ENCODE measurements at places on chromosomes 13 and 19. TPM values are rescaled to one million over a fixed set of nuclear protein-coding genes. Genes with fewer than 3 reads are reported as not detected.

- H3K4me3 ChIP-seq = peak within 1 kb of the TSS; percentile 87
- H3K27me3 ChIP-seq = no peaks in the 10 kb centered on the region
- peak within 1 kb of the TSS; percentile 67 for H3K27ac ChIP-seq
Measured at GRCh38 chr19:49113762-49114629, at the start of gene LIN7B. TSS of gene LIN7B (plus strand) at chr19:49114370. CDS start at chr19:49114405, 35 bp downstream.

DNA sequence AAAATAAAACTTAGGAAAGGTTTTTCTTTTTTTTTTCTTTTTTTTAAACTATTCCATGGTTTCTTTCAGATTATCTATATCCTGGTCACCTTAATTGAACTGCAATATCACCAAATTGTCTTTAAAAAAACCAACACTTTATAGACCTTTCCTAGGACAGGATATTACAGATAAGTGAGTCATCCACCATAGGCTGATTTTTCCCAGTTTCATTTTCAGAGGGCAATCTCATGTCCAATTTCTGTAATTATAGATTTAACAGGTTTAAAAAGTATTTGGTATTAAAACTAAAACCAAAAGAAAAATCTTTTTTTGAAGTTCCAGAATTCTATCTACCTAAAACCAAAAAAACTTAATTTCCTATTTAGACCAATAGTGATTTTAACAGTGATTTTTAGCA, 13.2 kb downstream of the SPART start:
- DNase-seq = no peak
- H3K4me3 ChIP-seq = no peak overlapping the region
- H3K27ac ChIP-seq = no peak overlapping the region
- H3K36me3 ChIP-seq = no peaks in the 10 kb centered on the region

- peaks cover 19% of the 10 kb centered on the region for H3K4me1 ChIP-seq
- H3K27ac ChIP-seq = no peak overlapping the region
- no peaks in the 10 kb centered on the region for H3K36me3 ChIP-seq
- DNase-seq = no peak
- no peaks in the 10 kb centered on the region for H3K27me3 ChIP-seq
Measured at GRCh38 chr19:55472463-55472862, 4.0 kb upstream of the ZNF628 start.

DNA sequence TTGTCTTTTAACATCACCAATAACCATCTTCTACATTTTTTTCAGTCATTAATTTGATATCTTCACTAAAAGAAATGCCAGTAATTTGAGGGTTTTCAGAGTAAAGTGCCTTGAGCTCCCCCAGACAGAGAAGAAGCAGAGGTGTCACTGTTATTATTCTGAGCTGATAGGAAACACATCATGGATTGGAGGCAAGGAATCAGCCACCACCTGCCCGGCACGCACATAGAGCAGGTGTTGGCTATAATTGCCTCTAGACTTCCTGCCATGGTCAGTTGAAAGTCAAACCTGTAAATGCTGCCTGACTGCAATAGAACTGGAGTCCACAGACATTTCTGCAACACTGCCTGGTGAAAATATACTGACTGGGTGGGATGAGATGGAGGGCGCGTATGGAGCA, 776.6 kb downstream of the UQCRFS1 start:
- H3K4me3 ChIP-seq = no peak overlapping the region
- no peaks in the 10 kb centered on the region for H3K27me3 ChIP-seq
- H3K4me1 ChIP-seq = no peaks in the 10 kb centered on the region
- no peak overlapping the region for H3K27ac ChIP-seq
- H3K36me3 ChIP-seq = no peaks in the 10 kb centered on the region

- peaks cover 63% of the 10 kb centered on the region for H3K4me1 ChIP-seq
- DNase-seq = peak; percentile 57
- H3K27me3 ChIP-seq = peaks cover 59% of the 10 kb centered on the region
- H3K27ac ChIP-seq = no peak within 1 kb of the TSS
- H3K4me3 ChIP-seq = peak within 1 kb of the TSS; percentile 46
Measured at GRCh38 chr19:1237754-1238368, at the start of gene CBARP. TSS of gene CBARP (minus strand) at chr19:1238005. CDS start at chr19:1236100, 1,905 bp downstream.

DNA sequence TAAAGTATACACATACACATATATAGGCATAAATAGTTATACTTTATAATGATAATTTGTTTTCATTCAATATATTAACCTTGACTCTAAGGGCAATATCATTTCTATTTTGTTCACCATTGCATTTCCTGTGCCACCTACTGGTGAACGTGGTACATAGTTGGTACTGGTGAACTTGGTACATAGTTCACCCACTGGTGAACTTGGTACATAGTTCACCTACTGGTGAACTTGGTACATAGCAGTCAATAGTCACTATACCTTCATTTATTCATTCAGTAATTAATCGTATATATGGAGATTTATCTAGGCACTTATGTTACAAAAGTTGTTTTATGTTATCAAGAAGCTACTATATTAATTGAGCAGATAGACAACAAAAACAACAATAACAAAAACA, 172.6 kb upstream of the ATXN8OS start:
- no peaks in the 10 kb centered on the region for H3K4me1 ChIP-seq
- H3K36me3 ChIP-seq = no peaks in the 10 kb centered on the region
- H3K4me3 ChIP-seq = no peak overlapping the region

DNA sequence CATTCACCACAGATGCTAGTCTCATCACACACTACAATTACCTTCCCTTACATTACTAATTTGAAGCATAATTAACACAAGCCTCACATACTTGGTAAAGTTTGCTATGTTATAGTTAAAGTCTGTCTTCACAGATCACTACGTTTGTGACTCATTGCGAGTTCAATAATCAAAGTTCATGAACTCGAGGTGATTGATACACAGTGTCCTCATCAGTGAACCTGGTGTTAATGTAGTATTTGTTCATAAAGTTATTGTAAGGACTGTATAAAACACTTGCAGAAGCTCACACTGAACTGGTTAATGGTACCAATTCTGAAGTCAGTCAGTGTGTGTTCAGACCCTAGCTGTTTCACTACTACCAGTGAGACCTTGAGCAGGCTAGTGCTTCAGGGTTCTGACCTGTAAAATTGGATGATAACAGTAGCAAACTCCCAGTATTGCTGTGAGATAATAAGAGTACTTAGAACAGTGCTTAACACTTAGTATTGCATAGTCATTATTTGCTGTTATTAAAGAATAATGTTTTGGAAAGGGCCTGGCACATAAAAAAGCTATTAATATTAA, 313.3 kb downstream of the LIG4 start:
- no peaks in the 10 kb centered on the region for H3K36me3 ChIP-seq
- no peak for DNase-seq
- no peaks in the 10 kb centered on the region for H3K27me3 ChIP-seq
- H3K27ac ChIP-seq = no peak overlapping the region
- H3K4me1 ChIP-seq = no peaks in the 10 kb centered on the region

- H3K4me3 ChIP-seq = peak overlapping the region; percentile 80
- DNase-seq = no peak
- H3K27ac ChIP-seq = peak overlapping the region; percentile 82
Measured at GRCh38 chr19:17073869-17074633, 1.2 kb downstream of the HAUS8 start.

DNA sequence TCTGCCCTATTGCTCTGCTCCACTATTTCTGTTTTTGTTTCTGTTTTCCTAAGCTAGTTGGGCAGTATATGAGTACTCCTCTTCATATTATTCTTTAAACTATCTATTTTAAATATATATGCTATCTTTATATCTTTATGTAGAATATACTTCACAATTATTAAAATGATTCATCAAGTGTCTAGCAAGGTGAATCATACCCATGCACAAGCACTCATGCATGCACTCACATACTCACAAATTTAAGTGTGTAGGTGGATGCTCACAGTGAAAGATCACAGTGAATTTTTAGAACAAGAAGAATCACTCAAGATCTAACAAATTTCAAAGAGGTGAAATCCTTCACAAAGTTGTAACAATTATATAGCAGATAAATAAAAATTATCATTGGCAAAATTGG, 435.6 kb upstream of the SLITRK5 start:
- no peaks in the 10 kb centered on the region for H3K27me3 ChIP-seq
- no peaks in the 10 kb centered on the region for H3K4me1 ChIP-seq
- no peaks in the 10 kb centered on the region for H3K36me3 ChIP-seq
- no peak overlapping the region for H3K27ac ChIP-seq

Gene FOSB
- 7.1 TPM for total RNA-seq

All from left lung (tissue), 14 donors.